ENCODE measurements at places on chromosomes 4 and X. TPM values are rescaled to one million over a fixed set of nuclear protein-coding genes. Genes with fewer than 3 reads are reported as not detected.
A peak's percentile ranks its signal among the peaks of the same experiment; 100 is the strongest.

DNA sequence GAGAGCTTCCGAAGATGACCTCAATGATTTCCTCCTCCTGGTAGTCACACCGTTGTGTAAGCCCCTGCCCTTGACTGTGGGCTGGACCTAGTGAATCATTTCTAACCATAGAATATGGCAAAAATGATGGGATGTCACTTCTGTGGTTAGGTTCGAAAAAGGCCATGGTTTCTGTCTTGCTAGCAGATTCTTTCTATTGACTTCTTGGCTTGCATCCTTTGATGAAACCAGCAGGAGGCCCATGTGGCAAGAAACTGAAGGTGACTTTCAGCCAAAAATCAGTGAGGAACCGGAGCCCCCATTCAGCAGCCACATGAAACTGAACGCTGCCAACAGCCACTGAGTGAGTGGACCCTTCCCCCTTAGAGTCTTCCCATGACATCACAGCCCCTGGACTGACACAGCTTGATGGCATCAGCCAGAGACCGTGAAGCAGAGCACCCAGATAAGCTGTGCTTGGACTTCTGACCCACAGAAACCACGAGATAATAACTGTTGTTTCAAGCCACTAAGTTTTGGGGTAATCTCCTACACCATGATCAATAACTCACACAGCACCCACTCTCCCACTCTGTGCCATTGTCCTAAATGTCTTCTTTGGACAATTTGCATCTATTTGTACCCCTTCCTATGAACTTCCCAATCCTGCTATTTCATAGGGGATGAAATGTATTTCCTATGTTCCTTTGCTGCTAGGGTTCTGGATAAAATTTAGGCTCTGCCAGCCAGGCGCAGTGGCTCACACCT lies 148.0 kb upstream of the STX18 start:
- no peak for DNase-seq

Gene SPANXA2
- not detected for total RNA-seq

DNA sequence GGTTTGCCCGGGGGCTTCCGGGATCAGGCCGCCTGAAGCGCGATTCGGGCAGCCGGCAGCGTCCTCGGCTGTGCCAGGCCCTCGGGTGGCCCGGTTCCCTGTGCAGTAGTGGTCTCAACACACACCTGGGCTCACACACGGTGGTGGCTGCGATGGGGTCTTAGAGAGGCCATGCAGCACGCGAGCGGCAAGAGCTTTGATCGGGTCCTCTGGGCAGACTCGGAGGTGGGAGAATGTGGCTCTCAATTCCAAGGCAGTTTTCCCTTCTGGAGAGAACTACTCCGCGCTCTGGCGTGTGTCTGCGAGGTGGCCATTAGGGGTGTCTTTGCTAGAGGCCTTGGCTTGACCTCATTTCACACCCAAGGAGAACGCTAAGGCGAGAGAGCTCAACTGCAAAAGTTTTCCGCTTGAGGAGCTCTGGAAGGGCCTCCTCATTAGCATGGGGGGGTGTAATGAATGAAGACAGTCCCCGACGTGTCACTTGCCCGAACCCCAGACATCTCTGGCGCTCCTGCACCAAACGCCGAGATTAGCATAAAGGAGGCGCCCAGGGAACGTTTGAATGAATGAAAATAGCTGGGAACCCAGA lies 771 bp upstream of the RBPJ start:
- DNase-seq: peak; percentile 37

DNA sequence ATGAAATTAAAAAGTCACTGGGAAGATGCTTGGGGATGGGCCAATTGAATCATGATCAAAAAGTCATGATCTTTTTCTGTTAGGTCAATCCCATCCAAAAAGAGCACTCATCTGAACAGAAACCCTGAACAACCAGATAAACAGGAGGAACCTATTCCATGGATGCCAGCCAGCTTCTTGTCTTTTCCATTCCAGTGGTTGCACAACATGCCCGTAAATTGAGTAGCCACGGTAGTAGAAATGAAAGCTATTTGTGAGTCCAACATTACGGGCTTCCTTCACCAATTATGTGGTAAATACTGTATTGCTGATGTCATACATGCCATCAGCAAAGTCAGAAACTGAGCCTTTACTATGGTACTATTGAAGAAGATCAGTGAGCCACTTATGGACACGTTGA lies 982.4 kb upstream of the HS3ST1 start:
- DNase-seq: no peak

- peak; percentile 40 for DNase-seq
Measured at GRCh38 chr4:125254106-125254505, 60.6 kb upstream of the FAT4 start.

- no peak for DNase-seq
Measured at GRCh38 chr4:34950926-34951325, 1293.4 kb downstream of the ARAP2 start.

Gene SEPSECS
- 4.2 TPM for total RNA-seq

DNA sequence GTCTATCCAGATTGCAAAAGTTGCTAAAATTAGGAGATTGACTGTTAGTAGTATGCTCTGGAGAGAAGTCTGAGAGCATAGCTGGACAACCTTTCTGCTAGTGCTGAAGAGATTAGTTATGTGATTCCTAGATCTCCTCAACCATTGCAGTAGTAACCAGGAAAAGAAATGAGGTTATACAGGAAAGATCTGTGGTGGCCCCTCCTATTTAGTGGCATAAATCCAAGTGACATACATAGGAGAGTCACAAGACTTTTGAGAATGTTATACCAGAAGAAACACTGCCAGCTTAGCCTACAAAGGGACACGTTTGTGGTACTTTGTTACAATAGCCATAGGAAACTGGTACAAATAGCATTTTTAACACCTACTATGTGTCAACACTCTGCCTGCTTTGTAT lies 105.2 kb downstream of the ATP10D start:
- no peak for DNase-seq

Gene PGAM4
- total RNA-seq: not detected

Gene DGKK
- 0.05 TPM for total RNA-seq

Gene CDS1
- total RNA-seq: 3.8 TPM

Gene TAB3
- 17.7 TPM for total RNA-seq

DNA sequence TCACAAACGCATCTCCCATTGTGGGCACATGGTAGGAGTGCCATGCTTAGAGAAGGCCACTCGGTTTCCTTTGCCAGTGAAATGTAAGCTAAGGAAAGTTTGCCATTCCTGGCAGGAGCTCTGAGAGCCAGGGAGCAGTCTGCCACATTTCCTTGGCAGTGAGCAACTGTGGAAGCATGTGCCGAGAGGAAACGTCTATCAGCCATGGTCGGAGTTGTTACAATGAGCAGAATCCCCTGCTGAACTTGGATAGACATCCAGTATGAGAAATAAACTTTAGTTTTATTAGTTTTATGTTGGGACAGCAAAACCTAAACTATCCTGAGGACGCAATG lies 51.1 kb downstream of the ENOPH1 start:
- no peak for DNase-seq

Gene TEC
- total RNA-seq: 0.91 TPM

DNA sequence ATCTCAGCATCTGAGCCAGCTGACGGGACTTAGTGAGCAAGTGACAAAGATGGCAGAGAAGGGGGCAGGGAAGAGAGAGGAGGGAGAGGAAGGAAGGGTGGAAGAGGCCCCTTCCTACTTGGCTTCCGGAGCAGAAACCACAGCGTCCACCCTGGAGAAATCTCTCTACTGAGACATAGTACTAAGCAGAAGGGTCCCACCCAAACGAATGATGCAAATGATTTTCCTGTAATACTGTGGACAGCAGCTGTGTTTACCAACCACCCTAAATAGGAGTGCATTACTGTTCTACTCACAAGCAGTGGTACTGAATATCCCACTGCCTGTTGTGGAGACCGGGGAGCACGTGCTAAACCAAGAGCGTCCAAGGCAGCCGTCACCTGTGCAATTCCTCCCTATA lies 29.4 kb downstream of the DTHD1 start:
- no peak for DNase-seq

DNA sequence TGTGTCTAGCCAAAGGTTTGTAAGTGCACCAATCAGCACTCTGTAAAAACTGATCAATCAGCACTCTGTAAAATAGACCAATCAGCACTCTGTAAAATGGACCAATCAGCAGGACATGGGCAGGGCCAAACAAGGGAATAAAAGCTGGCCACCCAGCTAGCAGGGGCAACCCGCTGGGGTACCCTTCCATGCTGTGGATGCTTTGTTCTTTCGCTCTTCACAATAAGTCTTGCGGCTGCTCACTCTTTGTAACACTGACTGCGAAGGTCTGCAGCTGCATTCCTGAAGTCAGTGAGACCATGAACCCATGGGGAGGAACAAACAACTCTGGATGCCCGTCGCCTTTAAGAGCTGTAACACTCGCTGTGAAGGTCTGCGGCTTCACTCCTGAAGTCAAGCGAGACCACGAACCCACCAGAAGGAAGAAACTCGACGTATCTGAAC lies 14.3 kb downstream of the HNRNPDL start:
- no peak for DNase-seq

GRCh38 chr4:98444371-98444770 lies 183.2 kb downstream of the RAP1GDS1 start:
- DNase-seq: no peak

GRCh38 chr4:30600246-30601017 lies 119.7 kb upstream of the PCDH7 start:
- peak; percentile 26 for DNase-seq

- no peak for DNase-seq
Measured at GRCh38 chr4:138414202-138414601, 172.1 kb upstream of the SLC7A11 start.

- DNase-seq: no peak
Measured at GRCh38 chr4:150744570-150744969, 162.6 kb downstream of the MAB21L2 start.

GRCh38 chrX:134632355-134632754 lies 25.9 kb downstream of the PLAC1 start:
- no peak for DNase-seq

GRCh38 chr4:186918466-186918865 lies 194.8 kb upstream of the FAT1 start:
- DNase-seq: no peak

- no peak for DNase-seq
Measured at GRCh38 chr4:57911203-57911602, 801.0 kb upstream of the IGFBP7 start.

Gene ACSL1
- 8.0 TPM for total RNA-seq

Gene ANK2
- 77.1 TPM for total RNA-seq

DNA sequence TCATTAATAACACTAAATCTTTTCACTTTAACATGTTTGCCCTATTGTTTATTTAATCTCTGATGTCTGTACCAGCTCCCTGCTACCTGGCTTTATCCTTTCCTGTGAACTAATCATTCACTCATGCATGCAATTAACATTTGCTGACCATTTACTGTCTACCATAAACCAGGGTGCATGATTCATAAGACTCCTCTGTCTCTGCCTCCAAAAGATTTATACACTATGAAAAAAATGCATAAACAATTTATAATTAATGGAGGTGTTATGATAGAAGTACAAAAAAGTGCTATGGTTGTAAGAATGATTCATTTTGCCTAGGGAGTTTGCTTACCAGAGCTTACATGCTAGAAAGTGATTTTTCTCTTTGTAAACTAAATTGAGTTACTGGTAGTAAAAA lies 24.5 kb upstream of the CPEB2 start:
- DNase-seq: peak; percentile 4

DNA sequence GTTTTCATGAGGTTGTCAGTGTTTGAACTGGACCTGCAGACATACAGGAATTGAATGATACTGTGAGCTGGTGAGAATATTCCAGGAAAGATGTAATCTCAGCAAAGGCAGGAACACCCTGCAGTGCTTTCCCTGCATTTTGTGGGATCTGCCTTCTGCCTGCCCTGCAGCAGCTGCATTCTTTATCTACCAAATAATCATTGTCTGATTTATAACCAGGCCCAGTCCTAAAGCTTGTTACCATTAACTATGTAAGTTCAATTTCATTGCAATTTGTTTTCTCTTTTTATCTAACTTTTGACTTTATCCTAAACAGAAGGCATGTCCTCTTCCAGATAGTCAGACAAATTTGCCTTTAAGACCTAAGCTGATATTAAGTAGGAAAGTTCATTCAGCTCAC lies 99.8 kb upstream of the NOCT start:
- no peak for DNase-seq

Gene SULT1B1
- total RNA-seq: 0.11 TPM

- no peak for DNase-seq
Measured at GRCh38 chr4:18735740-18736268, 714.2 kb upstream of the LCORL start.

DNA sequence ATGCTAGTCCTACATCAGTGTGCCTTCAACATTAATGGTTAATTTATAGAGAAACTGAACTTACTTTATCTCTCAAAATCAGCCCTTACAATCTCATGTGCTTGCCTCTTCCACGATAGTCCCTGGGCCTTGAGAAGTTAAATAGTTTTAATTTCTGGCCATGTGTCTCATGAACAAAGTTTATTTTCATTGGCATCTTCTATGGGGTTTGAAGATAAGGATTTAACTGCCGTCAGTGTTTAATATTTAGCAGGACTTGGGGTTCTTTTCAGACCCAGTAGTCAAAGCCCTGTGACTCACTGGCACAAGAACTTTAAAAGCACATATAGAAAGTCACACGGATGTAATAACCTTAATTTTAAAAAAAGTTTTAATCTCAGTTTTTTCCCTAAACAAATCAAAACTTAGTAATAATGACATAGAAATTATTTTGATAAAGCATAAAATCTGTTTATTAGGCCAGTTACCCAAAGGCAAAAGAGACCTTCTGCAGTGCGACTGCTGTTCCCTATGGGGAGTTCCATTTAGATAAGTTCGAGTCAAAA lies 10.1 kb upstream of the MPP1 start:
- peak; percentile 72 for DNase-seq

DNA sequence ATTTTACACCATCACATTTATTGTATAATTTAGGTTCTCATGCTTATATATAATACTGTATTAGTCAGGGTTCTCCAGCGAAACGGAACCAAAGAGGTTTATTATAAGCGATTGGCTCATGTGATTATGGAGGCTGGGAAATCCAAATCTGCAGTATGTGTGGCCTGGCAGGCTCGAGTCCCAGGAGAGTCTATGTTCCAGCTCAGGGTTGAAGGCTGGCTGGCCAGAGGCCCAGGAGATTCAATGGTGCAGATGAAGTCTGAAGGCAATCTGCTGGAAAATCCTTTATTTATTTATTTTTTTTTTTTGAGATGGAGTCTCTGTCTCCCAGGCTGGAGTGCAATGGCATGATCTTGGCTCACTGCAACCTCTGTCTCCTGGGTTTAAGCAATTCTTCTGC lies 63.0 kb upstream of the WDFY3 start:
- DNase-seq: no peak

DNA sequence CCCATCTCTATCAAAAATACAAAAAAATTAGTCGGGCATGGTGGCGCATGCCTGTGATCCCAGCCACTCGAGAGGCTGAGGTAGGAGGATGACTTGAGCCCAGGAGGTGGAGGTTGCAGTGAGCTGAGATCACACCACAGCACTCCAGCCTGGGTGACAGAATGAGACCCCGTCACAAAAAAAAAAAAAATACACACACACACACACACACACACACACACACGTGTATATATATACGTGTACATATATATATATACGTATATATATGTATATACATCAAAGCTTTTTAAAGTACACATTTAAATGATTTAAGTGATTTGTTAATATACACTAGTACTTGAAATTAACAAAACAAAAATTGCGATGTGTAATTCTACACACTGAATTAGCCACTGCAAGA lies 6.0 kb downstream of the FBXW7 start:
- DNase-seq: no peak
